ENCODE measurements at places on chromosomes 7 and 10.

- DNase-seq = no peak
Measured at GRCh38 chr10:31143331-31143935, 111.8 kb upstream of the ZNF438 start.

DNA sequence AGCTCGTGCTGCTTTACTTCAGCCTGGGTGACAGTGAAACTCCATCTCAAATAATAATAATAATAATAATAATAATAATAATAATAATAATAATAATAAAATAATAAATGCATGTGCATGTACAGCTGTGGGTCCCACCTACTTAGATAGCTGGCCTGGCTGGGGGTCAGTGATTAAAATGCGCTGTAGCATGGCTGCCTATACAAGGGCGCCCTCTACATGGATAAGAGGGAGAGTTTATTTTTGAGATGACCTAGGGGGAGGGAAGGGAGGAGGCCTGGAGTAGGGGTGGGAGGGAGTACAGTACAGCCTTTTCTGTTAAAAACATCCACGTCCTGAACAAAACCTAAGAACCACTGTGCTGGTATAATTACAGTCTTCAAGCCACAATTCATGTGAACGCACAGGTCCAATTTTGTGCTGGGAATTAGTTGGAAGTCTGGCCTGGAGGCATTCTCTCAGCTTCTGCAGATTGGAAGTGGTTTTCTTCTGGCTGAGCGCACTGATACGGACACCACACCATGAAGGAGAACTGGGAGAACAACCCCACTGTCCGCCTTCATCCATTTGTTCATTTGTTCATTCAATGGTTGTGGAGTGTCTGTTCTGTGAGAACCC, 146.5 kb downstream of the TMEM178B start:
- no peak for DNase-seq

DNA sequence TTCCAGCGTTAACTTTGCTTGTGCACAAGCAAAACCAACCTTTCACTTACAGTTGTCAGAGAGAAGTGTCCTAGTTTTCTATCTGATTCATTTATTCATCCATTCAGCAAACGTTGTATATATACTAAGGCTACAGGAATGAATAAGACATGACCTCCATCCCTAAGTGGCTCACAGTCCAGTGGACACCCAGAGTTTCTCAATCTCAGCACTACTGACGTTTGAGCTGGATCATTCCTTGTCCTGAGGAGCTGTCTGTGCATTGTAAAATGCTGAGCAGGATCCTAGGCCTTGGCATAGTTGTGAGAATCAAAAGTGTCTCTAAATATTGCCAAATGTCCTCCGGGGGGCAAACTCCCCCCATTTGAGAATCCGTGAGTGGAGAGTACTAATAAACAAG, 166.7 kb upstream of the PRKCQ start:
- no peak for DNase-seq

DNA sequence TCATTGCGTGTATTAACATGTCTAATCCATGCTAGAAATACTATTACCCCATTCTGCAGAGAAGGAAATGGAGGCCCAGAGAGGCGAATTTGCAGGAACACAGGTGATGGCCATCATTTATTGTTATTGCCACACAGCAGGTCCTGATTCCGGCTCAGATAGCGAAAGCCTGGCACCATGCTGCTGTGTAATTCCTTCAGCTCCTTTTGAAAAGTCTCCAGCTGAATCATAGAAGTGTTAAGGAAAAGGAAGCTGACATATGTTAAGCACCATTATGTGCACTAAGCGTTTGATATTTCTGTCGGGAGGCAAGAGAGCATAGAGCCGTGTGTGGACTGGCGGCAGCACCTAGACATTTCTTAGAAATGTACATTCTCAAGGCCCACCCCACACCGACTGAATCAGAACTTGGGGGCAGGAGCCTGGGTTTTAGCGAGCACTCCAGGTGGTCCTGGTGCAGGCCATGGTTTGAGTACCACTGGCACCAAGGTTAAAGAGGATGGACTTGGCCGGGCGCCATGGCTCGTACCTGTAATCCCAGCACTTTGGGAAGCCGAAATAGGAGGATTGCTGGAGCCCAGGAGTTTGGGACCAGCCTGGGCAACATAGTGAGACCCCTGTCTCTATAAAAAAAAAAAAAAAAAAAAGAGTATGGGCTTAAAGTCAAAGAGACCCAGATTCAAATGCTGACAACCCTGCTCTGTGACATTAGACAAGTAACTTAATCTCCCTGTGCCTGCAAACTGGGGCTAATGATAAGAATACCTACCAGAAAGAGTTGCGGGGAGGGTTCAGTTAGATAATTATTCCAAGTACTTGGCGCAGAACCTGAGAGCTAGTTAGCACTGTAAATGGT, 52.2 kb downstream of the UNC5B start:
- DNase-seq = no peak

GRCh38 chr7:110877016-110877415, 213.9 kb upstream of the LRRN3 start:
- no peak for DNase-seq

DNA sequence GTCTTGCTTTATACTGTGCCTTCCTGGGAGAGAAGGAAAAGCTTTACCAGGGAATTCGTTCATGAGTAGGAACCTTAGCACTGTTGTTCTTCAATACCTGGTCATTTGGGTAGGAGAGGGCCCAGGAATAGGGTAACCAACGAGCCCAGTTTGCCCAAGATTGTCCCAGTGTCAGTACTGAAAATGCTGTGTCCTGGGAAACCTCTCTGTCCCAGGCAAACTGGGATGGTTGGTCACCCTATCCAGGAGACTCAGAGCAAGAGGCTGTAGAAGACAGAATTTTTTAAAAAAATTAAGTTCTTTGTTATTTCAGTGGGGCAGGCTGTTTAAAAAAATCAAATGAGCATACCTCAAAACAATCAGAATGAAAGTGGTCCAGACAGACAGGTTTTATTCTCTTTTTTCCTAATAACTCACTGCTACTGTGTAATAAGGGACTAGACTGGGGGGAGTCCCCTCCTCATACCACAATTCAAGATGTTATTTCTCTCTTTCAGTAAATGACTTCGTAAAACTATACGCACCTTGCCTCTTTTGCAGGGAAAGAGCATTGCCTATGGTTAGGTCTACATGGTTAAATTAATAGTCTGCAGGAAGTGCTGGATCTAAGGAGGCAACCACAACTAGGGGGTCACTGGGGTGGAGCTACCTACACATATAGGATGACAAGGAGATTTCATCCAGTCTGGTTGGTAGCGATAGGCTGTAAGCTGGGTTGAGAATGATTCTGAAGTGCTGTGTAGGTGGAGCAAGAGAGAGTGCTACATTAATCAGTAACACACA, 41.1 kb upstream of the FAM133B start:
- DNase-seq = no peak

DNA sequence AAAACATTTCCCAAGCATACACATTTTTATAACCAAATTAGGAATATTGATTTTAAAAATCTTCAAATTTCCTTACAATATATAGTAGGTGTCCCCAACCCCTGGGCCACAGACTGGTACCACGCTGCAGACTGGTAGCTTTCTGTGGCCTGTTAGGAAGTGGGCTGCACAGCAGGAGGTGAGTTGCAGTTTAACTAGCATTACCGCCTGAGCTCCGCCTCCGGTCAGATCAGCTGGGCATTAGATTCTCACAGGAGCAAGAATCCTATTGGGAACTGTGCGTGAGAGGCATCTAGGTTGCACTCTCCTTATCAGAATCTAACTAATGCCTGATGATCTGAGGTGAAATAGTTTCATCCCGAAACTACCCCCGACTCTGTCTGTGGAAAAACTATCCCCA, 62.1 kb downstream of the ZWINT start:
- DNase-seq = no peak

Data from LoVo (cell line).